Kidney (tissue), 22 donors: ENCODE measurements at places on chromosomes 3 and 15. TPM values are rescaled to one million over a fixed set of nuclear protein-coding genes. Genes with fewer than 3 reads are reported as not detected.

The KIF23 gene
- total RNA-seq, result 2.5 TPM

The CAPN3 gene
- 12.9 TPM for total RNA-seq

The MESP2 gene
- total RNA-seq, result 0.47 TPM

The CD200R1 gene
- 2.2 TPM for total RNA-seq

The CCNB2 gene
- 0.94 TPM for total RNA-seq

The CYP1A2 gene
- not detected for total RNA-seq

The GMNC gene
- 1.9 TPM for total RNA-seq

The GPR176 gene
- 7.6 TPM for total RNA-seq

The LTF gene
- 1,823 TPM for total RNA-seq
